Fibroblast of upper back skin (primary cell): ENCODE measurements at places on chromosomes 16 and 17.

- DNase-seq, result peak; percentile 99
Observed at GRCh38 chr17:1714427-1714979, 4.3 kb upstream of the TLCD2 start.

GRCh38 chr16:70694088-70694867 lies 8.4 kb upstream of the MTSS2 start:
- peak; percentile 91 for DNase-seq

- DNase-seq, result no peak
Observed at GRCh38 chr16:2243031-2243528, 6.8 kb downstream of the DNASE1L2 start.

DNA sequence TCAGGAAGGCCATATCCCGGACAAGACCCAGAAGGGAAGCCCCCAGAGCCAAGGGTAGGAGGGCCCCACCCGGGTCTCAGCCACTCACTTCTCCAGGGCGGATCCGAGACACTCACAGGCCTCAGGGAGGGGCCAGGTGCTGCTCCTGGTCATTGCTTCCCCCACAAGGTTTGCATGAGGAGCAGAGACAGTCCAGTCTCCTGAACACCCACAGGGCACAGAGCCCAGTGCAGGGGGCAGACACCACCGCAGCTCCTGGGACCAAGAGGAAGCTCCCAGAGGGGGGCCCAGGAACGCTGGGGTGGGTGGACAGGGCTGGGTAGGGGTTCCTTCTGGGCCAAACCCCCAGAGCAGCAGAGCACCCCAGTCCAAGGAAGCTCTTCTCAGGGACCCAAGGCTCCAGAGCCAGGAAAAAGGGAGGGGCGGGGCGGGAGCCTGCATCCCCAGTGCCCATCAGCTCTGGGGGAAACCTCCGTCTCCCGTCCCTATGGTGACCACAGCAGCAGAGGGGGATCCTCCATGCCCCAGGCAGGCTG lies 709 bp upstream of the MRPL28 start:
- no peak for DNase-seq

DNA sequence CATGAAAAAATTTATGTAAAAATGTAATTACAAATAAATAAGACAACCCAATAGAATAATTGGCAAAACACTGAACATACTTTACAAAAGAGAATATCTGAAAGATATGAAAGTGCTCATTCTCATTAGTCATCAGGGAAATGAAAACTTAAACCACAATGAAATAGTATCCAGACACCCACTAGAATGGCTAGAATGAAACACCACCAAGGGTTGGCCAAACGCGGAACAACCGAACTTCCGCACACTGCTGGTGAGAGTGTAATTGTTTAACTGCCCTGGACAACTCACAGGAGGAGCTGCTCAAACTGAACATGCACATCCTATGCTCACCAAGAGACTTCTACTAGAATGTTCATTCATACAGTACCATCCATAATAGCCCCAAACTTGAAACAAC lies 5.8 kb upstream of the ZDHHC7 start:
- DNase-seq, result peak; percentile 33
